ENCODE measurements at places on chromosomes 12 and 14.

GRCh38 chr12:23093488-23093887 lies 468.5 kb downstream of the ETNK1 start:
- DNase-seq, result no peak

DNA sequence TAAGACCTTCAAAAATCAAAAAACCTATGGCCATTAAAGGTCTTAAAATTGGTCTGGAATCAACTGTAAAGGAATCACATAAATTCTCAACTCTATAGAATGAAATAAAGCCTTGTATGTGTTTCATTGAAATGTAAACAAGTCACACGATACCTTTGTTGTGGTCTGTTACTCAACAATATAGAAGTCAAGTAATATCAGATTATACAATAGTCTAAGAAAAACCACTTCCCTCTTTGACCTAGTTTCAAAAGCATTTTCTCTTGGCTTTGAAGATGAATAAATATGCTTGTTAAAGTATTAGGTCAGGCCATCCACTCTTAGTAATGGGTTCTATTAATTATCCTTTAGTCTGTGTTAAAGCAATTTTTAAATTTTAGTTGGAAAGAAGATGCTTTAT lies 79.8 kb upstream of the DIO2 start:
- no peak for DNase-seq

DNA sequence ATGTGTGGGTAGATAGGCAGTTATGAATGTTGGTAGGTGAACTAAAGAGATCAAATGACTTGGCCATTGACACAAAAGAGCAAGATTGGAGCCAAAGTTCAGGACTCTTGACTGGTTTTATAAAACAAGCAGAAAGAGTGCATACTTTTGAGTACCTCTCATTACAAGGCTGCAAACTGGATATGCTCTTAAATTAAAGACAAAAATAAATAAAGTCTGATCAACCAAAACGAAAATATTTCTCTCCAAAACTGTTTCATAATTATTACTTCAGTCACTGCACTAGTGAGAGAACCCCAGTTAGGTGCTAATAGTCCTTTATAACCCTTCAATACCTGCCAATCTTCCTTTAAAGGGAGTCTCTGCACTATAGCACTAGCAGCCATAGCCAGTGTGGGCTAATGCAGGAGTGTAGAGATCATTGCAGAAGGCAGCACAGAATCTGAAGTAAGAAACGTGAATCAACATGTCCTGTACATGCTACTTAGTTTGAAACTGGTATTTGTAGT lies 147.1 kb downstream of the FOXA1 start:
- no peak for DNase-seq

GRCh38 chr12:104582739-104583138 lies 126.0 kb downstream of the CHST11 start:
- DNase-seq, result no peak

- DNase-seq, result no peak
Observed at GRCh38 chr12:34347367-34347766, 325.1 kb downstream of the ALG10 start.

GRCh38 chr12:101356794-101357193 lies 50.8 kb downstream of the ARL1 start:
- DNase-seq, result no peak

DNA sequence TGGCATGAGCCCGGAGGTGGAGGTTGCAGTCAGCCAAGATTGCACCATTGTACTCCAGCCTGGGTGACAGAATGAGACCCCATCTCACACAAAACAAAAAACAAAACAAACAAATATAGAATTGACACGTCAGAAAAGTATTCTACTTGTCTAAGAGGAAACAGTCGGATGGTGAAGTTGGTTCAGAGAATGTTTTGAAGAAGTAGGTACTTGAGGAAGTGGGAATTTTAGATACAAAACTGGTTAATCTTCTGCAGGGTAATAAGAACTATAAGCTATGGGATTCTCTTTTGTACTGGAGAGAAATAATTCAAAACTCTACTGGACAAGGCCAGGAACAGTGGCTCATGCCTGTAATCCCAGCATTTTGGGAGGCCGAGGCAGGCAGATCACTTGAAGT lies 14.6 kb upstream of the TCTN1 start:
- DNase-seq, result no peak

DNA sequence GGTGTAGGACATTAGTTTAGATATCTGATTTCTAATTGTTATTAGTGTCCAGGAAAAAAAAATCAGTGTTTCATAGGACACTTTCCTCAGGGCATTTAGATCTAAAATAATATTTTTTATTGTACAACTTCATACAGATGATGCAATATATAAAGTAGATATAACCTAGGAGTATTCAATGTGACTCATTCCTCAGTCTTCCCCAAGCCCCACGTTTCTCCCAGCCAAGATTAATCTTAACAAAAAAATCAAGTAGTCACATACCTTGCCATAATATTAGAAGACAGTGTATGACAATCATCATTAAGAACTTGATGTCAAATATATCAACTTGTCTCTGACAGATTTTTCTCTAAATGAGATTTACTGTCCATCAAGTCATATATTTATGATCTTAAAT lies 37.1 kb downstream of the PPFIA2 start:
- no peak for DNase-seq

GRCh38 chr12:73460212-73460611 lies 1077.4 kb upstream of the ATXN7L3B start:
- no peak for DNase-seq

DNA sequence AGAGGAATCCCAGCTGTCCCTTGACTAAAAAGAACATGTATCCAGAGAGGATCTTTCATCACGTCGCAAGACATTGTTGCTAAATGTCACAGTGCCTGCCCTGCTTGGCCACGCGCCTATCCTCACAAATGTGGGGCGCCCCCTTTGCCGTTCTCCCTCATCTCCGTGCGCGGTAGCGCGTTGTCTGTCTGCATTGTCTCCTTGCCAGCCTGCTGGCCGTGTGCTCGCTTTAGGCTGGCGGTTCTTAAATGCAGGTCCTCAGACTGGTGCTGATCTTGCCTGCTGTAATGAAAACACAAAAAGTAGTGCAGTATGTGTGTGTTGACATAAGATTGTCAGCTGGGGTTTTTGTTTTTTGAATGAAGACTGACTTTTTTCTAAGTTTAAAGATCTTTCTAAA lies 198.2 kb upstream of the RGS6 start:
- no peak for DNase-seq

DNA sequence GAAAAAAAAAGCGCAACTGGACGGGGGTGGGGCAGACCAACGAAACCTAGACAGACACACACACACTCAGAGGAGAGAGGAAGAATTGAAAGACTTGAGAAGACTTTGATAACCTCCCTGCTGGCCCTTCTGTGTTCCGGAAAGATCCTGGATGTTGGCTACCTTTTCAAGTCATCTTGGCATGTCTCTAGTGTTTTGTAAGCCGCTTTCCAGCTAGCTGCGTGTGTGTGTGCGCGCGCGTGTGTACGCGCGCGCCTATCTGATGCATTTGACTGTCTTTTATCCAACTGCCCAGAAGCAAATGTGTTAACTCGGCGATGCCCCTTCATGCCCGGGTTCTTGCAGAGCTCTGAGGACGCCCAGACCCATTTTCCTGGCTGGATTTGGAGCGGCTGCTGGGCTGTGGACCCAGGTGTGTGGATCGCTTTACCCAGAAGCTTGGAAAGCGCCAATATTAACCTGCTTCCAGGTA lies 664 bp downstream of the LRFN5 start:
- no peak for DNase-seq

DNA sequence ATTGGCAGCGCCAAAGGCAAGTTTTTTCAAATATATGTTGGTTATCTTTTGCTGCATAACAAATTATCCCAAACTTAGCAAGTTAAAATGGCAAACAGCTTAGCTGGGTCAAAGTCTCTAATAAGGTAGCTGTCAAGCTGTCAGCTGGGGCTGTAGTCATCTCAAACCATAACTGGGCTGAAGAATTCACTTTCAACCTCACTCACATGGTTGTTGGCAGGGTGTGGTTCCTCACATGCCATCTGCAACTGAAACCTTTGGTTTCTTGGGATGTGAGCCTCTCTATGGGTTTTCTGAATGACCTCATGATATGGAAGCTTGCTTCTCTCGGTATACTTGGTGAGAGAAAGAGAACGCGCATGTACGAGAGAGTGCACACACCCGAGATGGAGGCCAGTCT lies 125.4 kb downstream of the LRIG3 start:
- no peak for DNase-seq
